Hematopoietic multipotent progenitor cell (in vitro differentiated cells): ENCODE measurements at places on chromosomes 3 and 15. TPM values are rescaled to one million over a fixed set of nuclear protein-coding genes. Genes with fewer than 3 reads are reported as not detected.

Gene FSIP1
- total RNA-seq, result 0.27 TPM

Gene MYL3
- total RNA-seq, result not detected

Gene DCLK3
- total RNA-seq, result not detected

Gene ESYT3
- 0.54 TPM for total RNA-seq

Gene CTXN2
- total RNA-seq, result not detected

Gene SST
- total RNA-seq, result not detected

Gene SLC51A
- not detected for total RNA-seq

GRCh38 chr15:59997070-59997701 is 6.9 kb upstream of the FOXB1 start:
- DNase-seq, result no peak

DNA sequence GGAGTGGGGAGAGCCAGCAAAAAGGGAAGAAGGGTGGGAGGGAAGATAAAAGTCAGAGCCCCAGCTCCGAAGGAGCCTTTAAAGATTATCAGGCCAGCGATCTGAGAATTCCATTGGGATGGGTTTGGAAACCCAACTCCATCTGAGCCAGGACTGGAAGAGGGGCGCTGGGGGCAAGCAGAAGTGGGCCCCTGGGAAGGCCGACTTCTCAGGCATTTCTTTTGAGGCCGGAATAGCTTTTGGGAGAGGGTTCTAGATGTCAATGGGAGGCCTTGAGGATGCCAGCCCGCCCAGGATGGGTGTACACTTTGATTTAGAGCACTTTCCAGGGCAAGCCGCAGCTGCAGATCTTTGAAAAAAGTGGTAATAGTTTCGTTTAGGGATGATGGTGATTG is 6.6 kb upstream of the SOX2 start:
- no peak for DNase-seq

GRCh38 chr15:100201376-100202280 is 140.1 kb downstream of the ADAMTS17 start:
- DNase-seq, result no peak

DNA sequence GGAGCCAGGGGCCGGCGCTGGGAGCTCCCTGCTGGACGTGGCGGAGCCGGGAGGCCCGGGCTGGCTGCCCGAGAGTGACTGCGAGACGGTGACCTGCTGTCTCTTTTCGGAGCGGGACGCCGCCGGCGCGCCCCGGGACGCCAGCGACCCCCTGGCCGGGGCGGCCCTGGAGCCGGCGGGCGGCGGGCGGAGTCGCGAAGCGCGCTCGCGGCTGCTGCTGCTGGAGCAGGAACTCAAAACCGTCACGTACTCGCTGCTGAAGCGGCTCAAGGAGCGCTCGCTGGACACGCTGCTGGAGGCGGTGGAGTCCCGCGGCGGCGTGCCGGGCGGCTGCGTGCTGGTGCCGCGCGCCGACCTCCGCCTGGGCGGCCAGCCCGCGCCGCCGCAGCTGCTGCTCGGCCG is 1.5 kb downstream of the SMAD6 start:
- DNase-seq, result no peak

DNA sequence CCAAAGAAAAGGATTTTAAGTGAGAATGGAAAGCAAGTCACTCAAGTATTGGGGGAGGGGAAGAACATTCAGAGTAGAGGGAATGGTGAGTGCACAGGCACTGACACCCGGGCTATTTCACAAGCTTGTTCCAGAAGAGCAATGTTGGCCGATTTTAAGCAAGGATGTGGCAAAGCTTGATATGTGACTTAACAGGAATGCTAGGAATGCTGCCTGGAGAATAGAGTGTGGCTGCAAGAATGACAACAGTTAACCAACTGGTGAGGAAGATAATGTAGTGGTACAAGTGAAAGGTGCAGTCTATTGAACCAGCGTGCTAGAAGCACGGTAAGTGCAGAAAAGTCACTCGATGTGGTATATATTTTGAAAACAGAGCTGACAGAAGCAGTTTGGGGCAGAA is 6.2 kb upstream of the CCDC80 start:
- no peak for DNase-seq

DNA sequence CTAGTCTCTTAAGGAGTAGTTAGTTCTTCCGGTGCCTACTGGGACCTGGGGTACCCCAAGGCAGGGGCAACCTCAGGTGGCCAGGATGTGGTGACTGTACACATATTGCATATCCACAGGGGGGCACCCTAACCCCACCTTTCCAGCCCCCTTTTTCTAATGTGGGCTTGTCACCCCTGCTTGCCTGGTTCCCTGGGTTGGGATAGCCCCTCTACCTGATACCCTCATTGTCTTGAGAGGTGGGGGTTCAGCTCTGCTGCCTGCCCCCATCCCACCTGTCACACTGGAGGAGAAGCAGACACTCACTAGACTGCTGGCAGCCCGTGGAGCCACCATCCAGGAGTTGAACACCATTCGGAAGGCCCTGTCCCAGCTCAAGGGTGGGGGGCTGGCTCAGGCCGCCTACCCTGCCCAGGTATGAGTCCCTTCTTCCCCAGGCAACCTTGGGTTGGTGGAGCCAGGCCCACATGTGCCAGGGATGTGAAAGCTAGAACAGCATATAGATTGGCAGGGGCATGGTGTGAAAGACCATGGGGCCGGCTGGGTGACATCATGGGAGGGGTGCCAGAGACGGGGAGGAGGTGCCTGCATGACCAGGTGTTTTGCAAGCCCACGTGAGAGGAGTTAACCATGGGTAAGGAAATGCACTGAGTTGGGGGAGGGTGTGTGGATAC is 4.0 kb downstream of the GLYCTK start:
- DNase-seq, result no peak

GRCh38 chr3:169913323-169913722 is 2.0 kb downstream of the SAMD7 start:
- no peak for DNase-seq

DNA sequence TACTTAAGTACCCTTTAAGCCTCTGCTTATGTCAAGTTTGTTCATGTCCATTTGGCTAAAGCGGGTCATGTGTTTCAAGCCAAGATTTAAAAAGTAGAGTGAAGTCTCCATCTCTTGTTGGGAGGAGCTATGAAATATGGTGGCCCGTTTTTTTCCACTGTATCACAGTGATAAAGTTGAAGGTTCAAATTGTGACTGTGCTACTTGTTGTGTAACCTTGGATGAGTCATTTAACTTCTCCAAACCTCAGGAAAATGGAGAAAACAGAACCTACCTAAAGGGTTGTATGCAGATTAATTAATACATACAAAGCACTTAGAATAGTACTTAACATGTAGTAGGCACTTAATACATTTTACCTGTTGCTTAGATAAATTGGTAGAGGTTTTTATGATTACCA is 43.4 kb downstream of the SNAPC5 start:
- no peak for DNase-seq

DNA sequence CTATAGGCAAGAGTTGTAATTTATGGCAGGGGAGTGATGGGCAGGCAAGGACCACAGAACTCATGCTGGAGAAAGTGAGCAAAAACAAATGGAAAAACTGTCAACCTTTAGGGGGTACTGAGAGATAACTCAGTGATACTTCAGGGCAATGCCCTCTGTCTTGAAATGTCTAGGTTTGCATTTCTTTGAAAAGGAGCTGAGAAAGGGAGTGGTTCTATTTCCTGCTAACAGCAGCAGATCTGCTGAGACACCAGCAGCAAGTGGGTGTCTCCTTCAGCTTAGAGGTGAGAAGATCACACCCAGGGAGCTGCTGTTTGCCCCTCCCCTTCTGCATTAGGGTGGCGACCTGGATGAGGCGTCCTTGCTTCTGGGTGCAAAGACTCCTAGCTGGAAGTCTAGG is 42.3 kb upstream of the XIRP1 start:
- no peak for DNase-seq

DNA sequence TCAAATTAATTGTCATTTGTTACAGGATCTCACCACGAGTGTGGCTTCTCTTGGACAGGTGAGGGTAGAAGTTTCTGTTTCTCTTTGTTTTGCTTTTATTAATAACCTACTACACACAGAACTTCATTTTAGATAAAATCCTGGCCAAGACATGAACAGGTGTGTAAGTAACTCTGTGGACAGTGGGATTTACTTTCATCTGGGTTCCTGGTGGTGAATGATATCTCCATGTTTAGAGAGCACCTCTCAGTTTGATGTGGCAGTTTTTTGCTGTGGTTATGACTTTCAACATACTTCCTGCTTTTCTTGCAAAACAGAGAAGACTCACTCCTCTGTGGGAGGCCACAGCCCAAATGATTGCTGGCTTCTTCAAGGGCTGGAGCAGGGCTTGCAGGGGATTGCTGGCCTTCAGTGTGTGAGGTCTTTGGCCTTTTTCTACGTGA is 71.1 kb upstream of the XCR1 start:
- DNase-seq, result no peak

GRCh38 chr15:74239051-74239705 is 3.1 kb downstream of the CCDC33 start:
- DNase-seq, result no peak
